ENCODE measurements at places on chromosomes 6 and 20. TPM values are rescaled to one million over a fixed set of nuclear protein-coding genes. Genes with fewer than 3 reads are reported as not detected.

Gene PGC
- 1.00 TPM for polyA plus RNA-seq

GRCh38 chr6:10407674-10408054, 7.2 kb downstream of the TFAP2A start:
- no peak for DNase-seq

Gene KIAA0408
- 2.3 TPM for polyA plus RNA-seq

DNA sequence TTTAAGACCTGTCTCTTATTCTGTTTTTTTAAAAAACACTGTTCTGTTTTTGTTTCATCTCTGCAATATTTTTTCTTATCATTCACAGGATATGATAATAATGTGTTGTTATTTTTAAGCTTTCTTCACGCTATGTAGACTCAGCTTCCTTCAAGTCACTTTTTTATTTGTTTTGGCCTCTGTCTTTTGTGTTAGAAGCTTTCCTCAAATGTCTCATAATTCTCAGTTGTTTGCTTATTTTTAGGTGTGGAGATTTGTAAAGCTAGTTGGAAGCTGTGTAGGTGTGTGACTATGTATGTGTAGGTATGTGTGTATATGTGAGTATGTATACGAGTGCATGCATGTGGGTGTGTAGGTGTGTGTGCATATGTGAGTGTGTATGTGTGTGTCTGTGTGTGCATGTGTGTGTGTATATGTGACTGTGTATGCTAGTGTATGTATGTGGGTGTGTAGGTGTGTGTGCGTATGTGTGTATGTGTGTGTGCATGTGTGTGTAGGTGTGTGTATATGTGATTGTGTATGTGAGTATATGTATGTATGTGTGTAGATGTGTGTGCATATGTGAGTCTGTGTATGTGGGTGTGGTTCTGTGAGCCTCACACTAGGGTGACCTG, 16.3 kb upstream of the VEGFA start:
- DNase-seq, result no peak

- DNase-seq, result no peak
Measured at GRCh38 chr20:60085551-60086132, 127.4 kb downstream of the CDH26 start.

DNA sequence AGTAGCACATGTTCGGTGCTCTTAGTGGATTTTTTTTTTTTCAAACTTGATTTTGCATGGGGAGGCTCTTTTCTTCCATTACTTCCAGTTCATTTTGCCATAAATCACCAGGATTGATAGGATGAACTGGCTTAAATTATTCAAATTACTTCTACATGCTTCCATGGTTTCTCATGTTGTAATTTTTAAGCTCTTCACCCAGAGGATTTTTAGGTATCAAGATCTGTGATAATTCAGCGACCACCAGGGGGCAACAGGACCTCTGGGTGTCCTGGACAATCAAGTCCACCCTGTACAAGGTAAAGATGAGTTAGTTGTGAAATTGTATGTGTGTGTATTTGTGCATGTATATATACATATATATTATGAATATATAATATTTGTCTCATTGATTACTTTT, 4.2 kb upstream of the EPHA7 start:
- peak; percentile 49 for DNase-seq

Gene ZBTB12
- polyA plus RNA-seq, result 2.4 TPM

Gene RGS17
- polyA plus RNA-seq, result 0.07 TPM

DNA sequence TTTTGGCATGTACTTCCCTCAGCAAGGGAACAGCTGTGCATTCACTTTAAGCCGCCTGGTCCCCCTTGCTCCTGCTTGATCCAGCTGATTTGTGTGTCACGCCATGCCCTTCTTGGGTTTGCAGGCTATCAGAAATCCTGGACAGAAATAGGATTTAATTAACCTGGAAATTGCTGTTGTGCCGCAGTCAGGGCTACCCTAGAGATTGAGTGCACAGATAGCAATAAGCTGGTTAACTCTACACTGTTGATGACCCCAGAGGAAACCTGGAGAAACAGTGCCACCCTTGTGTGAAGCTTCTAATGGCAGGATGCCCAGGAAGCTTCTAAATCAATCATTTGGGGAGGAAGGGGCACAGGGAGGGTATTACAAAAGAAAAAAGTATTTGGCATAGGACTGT, 199.0 kb downstream of the JARID2 start:
- no peak for DNase-seq

GRCh38 chr20:37511610-37512275, 9.3 kb upstream of the NNAT start:
- DNase-seq, result no peak

- no peak for DNase-seq
Measured at GRCh38 chr6:3809982-3810381, 39.2 kb upstream of the FAM50B start.

Gene VSTM2L
- 122 TPM for polyA plus RNA-seq

GRCh38 chr6:4670824-4671409, 105.3 kb upstream of the CDYL start:
- DNase-seq, result no peak

DNA sequence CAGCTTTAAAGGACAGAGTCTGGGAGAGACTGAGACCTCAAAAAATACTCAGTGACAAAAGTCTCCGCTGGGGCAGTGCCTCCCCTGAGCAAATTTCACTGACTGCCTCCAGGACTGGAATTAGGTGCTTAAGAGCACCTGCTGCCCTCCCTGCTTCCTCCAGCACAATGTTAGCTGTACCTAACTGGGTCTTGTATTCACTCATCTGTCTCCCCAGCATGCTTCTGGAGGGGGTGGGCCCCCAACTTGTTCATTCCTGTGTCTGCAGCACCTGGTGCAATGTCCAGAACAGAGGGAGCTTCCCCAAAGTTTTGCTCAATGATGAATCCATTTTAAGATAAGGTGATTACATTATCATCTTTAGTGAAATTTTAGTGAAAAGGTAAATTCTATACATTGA, 650.7 kb downstream of the KIF16B start:
- no peak for DNase-seq

GRCh38 chr6:90216072-90216977, 80.3 kb downstream of the BACH2 start:
- peak; percentile 47 for DNase-seq

- DNase-seq, result peak; percentile 93
Measured at GRCh38 chr20:57388953-57389694, 2.1 kb upstream of the RBM38 start.

Gene CAGE1
- polyA plus RNA-seq, result not detected

- no peak for DNase-seq
Measured at GRCh38 chr20:54565255-54565654, 89.9 kb downstream of the DOK5 start.

GRCh38 chr6:46270336-46270735, 99.6 kb upstream of the ENPP5 start:
- DNase-seq, result no peak

DNA sequence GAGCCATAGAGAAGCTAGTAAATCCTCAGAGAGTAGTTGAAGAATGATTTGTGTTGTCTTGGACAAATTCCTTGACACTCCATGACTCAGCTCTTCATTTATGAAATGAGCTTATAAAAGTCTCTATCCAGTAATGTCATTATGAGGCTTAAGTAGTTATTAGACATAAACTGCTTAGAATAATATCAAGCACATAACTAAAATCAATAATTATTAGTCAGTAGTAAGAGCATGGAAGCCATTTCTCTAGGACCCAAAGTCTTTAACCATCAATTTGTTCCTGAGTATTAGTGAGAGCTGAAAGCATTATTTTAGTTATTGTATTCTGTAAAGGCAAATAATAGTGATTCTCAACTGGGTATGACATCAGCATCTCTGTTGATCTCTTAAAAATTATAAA, 1140.2 kb downstream of the HACE1 start:
- no peak for DNase-seq

Gene METTL24
- 0.77 TPM for polyA plus RNA-seq

DNA sequence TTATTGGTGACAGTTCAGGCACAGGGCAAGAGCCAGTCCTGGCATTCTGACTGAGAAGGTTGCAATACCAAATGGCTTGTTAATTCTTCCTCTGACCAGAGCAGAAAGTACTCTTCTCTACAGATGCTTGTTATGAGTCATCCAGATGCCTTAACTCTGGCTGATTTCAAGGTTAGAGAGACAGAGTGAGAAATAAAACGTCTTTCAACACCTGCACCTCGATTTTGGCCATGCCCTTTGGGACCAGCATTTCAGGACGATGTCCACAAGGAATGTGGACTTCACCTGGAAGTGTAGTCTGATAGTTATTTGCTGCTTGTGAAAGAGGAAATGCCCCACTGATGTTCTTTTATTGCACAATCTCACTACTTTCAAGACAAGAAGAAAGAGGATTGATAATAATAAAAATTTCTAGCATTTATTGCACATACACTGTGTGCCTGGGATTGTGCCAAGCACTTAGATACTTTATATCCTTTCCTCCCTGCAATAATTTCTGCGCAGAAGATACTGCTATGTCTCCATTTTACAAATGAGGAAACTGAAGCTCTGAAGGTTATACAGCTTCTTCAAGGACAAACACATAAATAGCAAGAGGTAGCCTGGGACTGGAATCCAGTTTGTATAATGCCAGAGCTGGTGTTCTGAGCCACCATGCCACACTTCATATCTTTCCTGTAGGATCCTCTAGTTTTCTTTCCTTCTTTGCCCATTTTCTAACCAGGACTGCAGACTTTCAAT, 33.5 kb upstream of the MCM3 start:
- no peak for DNase-seq

DNA sequence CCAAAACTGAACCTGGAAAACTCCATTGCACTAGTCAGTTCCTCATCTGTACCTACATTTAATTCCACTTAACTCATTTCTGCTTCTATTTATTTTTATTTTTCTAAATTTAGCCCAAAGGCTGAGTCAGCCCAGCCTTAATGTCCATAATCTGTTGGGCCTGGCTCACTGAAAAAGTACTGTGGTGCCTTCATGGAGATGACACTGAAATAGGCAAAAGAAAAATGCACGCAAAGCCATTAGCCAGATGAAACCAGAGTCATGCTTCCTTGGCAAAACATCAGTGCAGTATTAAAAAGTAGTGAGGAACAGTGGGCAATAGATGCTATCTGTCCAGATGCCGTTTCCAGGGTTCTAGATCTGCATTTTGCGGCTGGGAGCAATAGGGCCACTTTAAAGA, 14.7 kb upstream of the PLCB4 start:
- DNase-seq, result no peak

Gene TREML4
- polyA plus RNA-seq, result not detected

- no peak for DNase-seq
Measured at GRCh38 chr6:169528755-169529154, 173.1 kb downstream of the WDR27 start.

- no peak for DNase-seq
Measured at GRCh38 chr20:58377766-58378401, 11.1 kb upstream of the VAPB start.

Gene PET117
- polyA plus RNA-seq, result 11.4 TPM

DNA sequence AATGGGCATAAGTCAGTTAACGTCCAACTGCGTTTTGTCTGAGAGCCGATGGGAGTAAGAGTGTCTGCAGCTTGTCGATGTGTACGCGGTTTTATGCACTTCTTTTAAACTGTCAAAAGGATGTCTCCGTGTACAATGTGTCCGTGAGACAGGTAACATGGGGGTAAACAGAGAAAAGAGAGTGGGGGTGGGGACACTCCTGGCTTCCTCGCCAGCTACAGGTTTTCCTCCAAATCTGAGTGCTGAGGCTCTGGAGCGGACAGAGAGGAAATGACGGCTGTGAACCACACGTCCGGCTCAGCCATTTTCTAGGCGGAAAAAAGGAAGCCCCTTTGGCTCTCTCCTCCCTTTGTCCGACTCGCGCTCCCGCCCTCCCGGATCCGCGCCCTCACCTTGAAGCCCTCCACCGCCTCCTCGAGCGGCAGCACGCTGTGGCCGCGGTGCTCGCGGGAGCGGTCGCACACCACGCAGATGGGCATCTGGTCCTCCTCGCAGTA, 916 bp downstream of the TRIM27 start:
- DNase-seq, result no peak

GRCh38 chr6:90237350-90237990, 59.2 kb downstream of the BACH2 start:
- no peak for DNase-seq

Gene CAPN11
- 0.27 TPM for polyA plus RNA-seq

DNA sequence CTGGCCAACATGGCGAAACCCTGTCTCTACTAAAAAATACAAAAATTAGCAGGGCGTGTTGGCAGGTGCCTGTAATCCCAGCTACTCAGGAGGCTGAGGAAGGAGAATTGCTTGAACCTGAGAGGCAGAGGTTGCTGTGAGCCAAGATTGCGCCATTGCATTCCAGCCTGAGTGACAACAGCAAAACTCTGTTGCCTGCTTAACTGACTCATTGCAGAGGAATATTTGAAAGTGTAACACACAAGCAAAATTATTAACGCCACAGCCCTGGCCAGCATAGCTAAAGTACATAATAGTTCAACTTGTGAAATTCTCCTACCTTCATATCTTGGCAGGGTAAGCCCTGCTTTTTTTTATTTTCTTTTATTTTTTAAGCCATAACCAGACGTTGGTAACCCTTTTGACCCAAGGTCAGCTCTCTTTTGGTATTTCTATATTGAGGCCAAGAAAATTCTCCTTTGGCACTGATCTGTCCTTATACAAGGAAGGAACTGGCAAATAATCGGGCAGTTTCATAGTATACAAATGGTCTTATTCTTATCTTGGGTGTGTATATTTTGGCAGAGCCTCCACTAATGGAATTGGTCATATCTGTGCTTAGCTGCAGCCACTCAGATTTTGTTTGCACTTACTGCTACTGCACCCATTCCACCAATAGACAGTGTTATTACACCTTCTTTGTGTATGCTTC, 4.0 kb upstream of the ADGRF5 start:
- DNase-seq, result peak; percentile 73

DNA sequence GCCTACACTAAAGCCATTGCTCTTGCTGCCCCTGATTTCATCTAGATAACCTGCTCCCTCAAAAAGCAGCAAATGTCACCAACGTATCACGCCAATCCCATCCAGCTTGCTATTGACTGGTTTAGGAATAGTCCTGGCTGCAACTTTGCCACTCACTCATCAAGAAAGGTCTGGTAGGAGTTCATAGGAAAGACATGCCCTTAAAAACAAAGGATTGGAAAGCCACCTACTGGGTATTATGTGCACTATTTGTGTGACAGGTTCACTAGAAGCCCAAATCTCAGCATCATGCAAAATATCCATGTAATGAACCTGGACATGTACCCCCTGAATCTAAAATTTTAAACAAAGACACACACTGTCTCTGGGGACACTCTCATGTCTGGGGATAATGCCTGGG, 170.4 kb upstream of the COL21A1 start:
- no peak for DNase-seq

Gene MEI4
- polyA plus RNA-seq, result 0.59 TPM

Data from right cardiac atrium (tissue), 5 donors.